Hippocampal formation (tissue), 2 donors: ENCODE measurements at places on chromosomes 12 and 14.

- no peak for DNase-seq
These were observed 51.1 kb downstream of the EMP1 start for GRCh38 chr12:13247596-13247995.

- no peak for DNase-seq
These were observed 511.7 kb upstream of the SEL1L start for GRCh38 chr14:82045339-82045738.

- DNase-seq = no peak
These were observed 117.6 kb downstream of the CACNA1C start for GRCh38 chr12:2170376-2170775.

- no peak for DNase-seq
These were observed 33.3 kb downstream of the DIO3 start for GRCh38 chr14:101594511-101595148.

DNA sequence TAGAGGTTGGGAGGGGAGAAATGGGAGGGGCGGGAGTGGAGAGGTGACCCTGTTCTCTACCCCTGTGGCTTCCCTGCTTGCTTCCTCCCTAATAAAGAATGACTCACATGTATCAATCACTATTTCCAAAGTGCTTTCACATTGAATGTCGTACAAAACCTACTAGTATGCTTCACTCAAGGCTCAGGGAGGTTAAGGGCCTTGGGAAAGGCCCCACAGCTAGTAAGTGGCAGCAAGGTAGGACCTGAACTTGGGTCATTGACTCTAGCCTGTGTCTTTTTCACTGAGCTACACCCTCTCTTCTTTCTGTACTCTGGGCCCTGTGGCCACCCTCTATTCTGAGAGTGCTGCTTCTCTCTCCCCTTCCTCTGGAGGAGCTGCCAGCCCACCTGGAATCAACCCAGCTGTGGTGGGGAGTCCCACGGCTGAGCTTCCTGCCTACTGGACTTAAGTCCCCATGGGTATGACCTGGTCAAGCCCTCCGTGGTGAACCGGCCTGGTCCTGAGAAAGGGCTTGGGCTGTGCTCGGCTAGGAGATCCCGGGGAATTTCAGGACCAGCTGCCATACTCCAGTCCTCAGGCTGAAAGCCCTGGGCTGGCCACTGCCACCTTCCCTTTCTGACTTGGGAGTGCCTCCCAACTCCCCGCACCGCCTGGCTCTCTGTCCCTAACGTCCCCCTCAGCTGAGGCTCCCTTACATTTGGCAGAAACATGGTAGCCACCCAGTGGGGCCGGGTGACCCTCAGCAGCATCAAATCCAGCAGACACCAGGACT is 13.0 kb downstream of the SLC48A1 start:
- DNase-seq = no peak

- DNase-seq = no peak
These were observed 14.3 kb upstream of the CORO1C start for GRCh38 chr12:108745641-108746040.

- DNase-seq = no peak
These were observed 80.8 kb downstream of the GALNT9 start for GRCh38 chr12:132248453-132249167.

DNA sequence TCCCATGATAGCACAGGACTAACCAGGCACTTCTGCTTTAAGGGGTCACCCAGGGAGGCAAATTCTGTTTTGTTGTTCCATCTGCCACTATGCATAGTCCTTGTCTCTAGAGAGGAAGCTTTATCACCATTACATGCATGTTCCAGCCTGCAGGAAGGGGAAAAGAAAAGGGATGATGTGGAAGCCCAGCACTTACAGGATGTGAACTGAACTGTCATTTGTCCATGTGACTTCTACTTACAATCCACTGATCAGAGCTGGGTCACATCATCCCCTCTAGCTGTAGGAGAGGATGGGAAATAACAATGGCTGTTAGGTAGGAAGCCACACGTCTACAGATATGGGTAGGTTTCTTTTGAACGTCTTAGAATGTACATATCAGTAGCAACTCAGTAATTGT is 203.1 kb downstream of the PTPRO start:
- DNase-seq = no peak

DNA sequence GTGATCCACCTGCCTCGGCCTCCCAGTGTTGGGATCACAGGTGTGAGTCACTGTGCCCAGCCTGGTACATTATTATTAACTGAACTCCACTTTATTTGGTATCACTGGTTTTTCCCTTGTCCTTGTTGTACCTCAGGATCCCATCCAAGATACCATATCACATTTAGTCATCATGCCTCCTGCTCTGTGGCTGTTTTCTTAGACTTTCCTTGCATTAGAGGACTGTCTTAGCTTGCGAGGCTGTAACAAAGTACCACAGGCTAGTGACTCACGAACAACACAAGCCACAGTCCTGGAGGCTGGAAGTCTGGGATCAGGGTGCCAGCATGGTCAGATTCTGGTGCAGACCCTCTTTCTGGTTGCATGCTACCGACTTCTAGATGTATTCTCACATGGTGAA is 12.2 kb downstream of the KLC1 start:
- DNase-seq = no peak

DNA sequence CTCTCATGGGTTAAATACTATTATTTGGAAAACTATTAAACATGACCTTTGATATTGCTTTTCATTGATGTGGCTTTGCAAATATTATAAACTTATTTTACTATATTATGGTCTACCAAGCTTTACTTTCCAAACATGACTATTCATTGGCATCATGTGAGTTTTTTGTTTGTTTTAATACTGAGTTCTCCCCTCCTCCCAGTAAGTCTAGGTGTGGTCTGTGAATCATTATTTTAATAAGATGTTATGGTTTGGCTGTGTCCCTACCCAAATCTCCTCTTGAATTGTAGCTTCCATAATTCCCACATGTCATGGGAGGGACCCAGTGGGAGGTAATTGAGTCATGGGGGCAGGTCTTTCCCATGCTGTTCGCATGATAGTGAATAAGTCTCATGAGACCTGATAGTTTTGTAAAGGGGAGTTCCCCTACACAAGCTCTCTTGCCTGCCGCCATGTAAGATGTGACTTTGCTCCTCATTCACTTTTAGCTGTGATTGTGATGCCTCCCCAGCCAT is 80.0 kb downstream of the BORCS5 start:
- no peak for DNase-seq

GRCh38 chr14:21505012-21505553 is 6.1 kb downstream of the METTL3 start:
- DNase-seq = no peak

- DNase-seq = no peak
These were observed 182.4 kb downstream of the ASCL1 start for GRCh38 chr12:103139876-103140275.

- DNase-seq = no peak
These were observed 445.8 kb downstream of the ATP23 start for GRCh38 chr12:58387199-58387598.

DNA sequence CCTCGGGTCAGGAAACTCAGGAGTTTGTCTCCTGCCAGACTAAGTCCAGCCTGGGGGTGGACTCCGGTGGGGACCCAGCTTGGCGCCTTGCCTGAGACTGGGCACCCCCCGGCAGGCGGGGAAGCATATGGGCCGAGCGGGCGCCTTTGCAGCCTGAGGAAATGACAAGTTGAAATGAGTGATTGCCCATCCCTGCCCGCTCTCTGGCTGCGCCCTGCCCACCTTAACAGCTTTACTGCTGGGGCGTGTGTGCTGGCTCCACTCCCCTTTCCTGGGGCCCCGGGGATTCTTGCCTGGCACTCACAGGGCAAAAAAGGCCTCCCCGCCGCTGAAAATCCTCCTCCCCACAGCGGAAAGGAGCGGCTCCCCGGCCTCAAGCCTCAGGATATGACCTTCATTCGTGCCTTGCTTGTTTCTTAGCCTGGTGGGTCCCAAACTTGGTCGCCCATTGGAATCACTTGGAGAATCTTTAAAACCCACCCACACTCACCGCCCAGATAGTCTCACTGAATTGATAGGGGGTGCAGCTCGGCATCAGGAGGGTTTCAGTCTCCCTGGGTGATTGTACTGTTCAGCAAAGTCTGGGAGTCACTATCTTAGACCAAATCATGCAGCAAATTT is 1.5 kb downstream of the RFLNA start:
- no peak for DNase-seq

GRCh38 chr14:93759719-93760307 is 28.5 kb downstream of the PRIMA1 start:
- DNase-seq = peak; percentile 45

- no peak for DNase-seq
These were observed 77.6 kb upstream of the TMEM260 start for GRCh38 chr14:56501909-56502530.

GRCh38 chr12:47249719-47250357 is 170.1 kb upstream of the AMIGO2 start:
- DNase-seq = no peak

- no peak for DNase-seq
These were observed 803.5 kb downstream of the FLRT2 start for GRCh38 chr14:86333493-86333892.

DNA sequence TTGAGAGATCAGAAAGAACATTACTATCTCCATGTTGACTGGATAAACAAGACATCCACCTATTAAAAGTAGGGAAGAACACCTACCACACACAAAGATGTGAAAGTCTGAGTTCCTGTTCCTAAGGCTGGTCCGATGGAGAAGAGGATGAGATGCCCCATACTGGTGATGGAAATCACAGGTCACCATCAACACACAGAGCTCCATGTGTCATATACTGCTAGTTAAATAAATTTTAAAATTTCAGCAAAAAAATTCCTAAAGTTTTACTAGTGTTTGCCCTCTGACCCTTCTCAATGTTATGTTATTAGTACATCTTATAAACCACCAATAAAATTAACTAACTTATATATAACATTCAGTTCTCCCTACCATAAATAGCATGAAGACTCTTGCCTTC is 59.1 kb downstream of the KCNA5 start:
- DNase-seq = no peak

- peak; percentile 40 for DNase-seq
These were observed 45.3 kb upstream of the ANO6 start for GRCh38 chr12:45170456-45171042.

GRCh38 chr12:41697161-41697560 is 447.5 kb downstream of the GXYLT1 start:
- no peak for DNase-seq

GRCh38 chr14:86575141-86575540 is 1045.2 kb downstream of the FLRT2 start:
- DNase-seq = no peak

DNA sequence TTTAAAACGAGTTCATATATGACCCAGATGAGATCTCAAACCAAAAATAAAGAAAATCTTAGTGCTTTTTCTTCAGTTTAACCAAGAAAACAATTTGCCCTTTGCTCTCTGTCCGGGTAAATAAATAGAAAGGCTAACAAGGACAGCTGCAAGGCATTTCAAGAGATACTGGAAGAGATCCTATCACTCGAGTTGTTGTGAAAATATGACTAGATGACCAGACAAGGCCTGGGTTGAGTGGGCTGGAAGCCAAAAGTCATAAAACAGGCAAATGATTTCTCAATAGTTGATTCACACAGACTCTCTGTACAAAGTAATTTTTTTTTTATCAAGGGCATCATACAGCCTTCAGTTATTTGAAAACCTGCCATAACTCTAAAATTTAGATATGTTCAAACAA is 55.9 kb upstream of the AVPR1A start:
- no peak for DNase-seq

DNA sequence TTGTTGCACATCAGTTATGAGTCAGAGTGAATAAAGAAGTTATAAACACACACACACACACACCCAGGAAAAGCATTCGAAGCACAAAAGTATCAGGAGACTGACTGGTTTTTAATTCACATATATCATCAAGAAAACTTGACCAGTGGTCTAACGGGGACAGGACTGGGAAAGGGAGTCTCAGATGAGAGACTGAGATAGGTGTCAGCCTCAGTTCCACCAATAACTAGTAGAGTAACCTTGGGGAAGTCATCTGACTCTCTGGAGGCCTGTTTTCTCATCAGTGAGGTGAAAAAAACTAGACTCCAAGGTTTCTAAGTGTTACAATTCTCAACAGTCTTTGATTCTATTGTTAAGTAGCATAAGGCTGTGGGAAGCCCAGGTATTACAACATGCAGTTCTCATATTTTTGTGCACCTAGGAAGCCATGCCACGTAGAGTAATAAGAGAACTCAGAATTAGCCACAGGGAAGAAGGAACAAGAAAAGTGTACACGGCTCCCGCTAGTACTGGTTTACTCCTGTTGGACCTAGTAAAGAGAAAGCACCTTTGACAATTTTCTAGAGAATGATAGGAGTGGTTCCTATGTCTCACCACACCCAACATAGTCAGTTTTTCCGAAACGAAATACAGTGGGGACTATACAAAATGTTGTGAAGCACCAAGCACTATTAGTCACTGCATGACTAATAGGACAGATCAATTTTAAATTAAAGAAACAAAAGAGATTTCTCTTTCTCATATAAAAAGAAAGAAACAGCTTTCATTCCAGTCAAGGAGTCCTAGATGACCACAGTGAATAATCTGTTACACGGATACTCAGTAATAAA is 5.0 kb downstream of the PPTC7 start:
- no peak for DNase-seq

- DNase-seq = no peak
These were observed 5.9 kb downstream of the GOLGA5 start for GRCh38 chr14:92800012-92800411.

DNA sequence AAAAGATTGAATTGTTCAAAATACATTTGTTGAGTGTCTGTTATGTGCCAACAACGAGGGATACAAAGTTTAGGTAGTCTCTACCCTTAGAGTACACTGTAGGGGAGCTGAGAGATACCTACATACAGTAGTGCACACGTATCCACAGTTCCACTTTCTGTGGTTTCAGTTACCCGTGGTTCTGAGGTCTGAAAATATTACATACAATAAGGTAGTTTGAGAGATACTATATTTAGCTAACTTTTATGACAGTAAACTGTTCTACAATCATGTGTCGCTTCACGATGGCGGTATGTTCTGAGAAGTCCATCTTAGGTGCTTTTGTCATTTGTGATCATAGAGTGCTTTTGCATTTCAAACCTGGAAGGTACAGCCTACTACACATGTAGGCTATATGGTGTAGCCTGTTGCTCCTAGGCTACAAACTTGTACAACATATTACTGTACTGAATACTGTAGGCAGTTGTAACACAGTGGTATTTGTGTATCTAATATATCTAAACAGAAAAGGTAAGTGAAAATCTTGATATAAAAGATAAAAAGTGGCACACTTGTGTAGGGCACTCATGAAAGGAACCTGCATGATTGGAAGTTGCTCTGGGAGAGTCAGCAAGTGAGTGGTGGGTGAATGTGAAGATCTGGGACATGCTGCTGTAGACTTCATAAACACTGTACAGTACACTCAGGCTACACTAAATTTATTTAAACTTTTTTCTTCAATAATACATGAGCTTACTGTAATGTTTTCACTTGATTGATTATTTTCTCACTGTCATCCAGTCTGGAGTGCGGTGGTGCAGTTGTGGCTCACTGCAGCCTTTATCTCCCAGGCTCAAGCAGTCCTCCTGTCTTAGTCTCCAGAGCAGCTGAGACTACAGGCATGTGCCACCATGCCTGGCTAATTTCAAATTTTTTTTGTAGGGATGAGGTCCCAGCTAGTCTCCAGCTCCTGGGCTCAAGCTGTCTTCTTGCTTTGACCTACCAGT is 4.0 kb downstream of the CPSF6 start:
- DNase-seq = no peak

DNA sequence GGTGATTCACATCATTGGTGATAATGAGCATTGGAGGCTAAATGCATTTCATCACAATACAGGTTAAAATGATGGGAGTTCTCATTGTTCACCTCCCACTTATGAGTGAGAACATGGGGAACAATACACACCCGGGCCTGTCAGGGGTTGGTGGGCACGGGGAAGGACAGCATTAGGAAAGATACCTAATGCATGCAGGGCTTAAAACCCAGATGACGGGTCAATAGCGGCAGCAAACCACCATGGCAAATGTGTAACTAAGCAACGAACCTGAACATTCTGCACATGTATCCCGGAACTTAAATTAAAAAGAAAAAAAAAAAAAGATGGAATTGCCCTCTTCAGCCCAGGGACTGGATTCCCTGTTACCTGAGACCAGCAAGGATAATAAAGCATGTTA is 2.3 kb upstream of the LUM start:
- DNase-seq = no peak
